NCI-H2081 treated with DMSO at 0.1 percent for 48 hours (cell line): ENCODE measurements at places on chromosomes 12 and 14.
A peak's percentile ranks its signal among the peaks of the same experiment; 100 is the strongest.

DNA sequence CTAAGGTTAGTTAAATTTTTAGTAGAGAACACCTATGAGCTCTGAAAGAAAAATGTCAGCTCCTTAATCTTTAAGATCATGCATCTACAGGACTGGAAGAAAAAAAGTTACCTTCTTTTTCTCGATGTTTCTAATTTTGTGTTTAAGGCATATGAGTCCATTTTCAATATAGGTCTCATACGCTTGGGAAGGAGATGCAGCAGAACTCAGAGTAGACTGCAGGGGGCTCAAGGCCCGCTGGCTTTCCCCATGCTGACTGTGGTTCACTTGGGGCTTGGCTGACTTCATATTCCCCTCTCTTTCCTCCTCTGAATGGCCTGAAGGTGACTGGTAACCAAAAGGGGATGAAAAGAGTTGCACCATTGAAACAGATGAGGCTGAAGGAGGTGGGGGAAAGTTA is 1.5 kb downstream of the CAPRIN2 start:
- DNase-seq = no peak

- no peak for DNase-seq
Measured at GRCh38 chr12:12984149-12984548, 15.9 kb downstream of the HEBP1 start.

- DNase-seq = no peak
Measured at GRCh38 chr12:132078190-132078589, 65.9 kb downstream of the DDX51 start.

DNA sequence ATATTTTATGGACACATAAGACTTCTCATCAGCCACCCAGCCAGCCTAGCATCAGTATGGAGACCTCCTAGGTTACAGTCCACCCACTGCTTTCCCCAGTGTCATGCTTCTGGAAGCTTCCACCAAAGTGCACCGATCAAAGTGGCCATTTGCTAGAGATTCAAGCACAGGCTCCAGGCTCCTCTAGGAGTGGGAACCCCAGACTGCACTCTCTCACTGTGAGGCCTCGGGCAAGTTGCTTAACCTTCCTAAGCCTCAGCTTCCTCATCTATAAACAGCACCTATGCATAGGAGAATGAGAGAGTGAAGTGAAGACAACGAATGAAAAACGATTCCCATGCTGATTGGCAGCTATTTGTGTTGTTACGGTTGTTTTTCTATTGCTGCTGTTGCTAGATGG is 94.4 kb downstream of the DICER1 start:
- DNase-seq = no peak

DNA sequence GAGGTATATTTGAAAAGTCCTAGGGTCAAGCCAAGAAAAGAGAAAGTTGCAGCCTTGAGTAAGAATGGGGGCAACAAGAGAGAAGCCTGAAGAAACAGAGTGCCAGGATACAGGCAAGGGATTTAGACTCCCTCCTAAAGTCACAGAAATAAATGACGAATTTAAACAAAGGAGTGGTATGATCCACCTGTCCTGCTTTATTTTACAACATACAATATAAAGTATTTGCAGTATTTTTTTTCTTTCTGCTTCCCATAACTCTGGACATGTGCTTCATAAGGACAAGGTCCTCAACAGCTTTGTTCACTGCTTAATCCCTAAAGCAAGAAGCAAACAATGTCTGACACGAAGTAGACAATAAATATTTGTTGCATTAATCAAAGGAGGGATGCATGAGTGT is 57.4 kb downstream of the IFNG start:
- DNase-seq = no peak

DNA sequence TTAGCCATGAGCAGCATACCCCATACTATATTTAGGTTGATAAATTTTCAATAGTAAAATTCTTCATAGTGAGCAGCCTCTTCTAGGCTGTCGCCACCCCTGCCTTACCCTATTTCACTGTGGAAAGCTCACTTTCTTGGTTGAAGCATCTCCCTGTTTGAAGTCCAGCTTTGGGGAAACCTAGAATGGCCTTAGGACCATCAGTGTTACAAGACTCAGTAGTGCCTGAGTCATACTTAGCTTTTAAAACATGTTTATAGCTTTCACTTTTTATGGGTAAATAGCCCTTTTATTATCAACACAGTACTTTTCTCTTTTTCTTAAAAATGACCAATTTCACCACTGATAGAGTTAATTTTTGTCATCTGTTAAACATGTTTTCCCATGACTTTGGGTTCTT is 37.1 kb downstream of the FUT8 start:
- no peak for DNase-seq

DNA sequence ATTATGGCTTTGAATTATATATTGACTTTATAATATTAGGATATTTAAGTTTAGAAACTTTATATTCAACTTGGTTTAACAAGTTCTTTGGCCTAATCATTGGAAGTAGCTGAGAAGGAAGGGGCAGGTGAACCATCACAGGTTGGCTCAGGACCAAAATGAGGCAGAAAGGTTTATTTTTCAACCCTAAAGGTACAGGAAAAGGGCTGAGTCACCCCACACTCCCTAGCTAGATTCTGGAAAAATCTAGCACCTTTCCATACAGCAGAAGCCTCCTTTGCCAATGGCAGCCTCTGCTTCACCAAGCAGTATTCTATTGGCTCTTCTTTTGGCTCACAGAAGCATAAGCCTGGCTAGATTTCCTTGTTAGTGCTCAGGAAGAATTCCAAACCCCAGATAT is 19.3 kb upstream of the MED6 start:
- DNase-seq = no peak

GRCh38 chr14:101380940-101381339 is 180.4 kb upstream of the DIO3 start:
- no peak for DNase-seq

GRCh38 chr12:92439420-92439805 is 263.4 kb upstream of the PLEKHG7 start:
- DNase-seq = no peak

GRCh38 chr12:100669922-100670321 is 96.4 kb downstream of the GAS2L3 start:
- no peak for DNase-seq

- DNase-seq = peak; percentile 7
Measured at GRCh38 chr12:13386323-13387039, 190.0 kb downstream of the EMP1 start.

DNA sequence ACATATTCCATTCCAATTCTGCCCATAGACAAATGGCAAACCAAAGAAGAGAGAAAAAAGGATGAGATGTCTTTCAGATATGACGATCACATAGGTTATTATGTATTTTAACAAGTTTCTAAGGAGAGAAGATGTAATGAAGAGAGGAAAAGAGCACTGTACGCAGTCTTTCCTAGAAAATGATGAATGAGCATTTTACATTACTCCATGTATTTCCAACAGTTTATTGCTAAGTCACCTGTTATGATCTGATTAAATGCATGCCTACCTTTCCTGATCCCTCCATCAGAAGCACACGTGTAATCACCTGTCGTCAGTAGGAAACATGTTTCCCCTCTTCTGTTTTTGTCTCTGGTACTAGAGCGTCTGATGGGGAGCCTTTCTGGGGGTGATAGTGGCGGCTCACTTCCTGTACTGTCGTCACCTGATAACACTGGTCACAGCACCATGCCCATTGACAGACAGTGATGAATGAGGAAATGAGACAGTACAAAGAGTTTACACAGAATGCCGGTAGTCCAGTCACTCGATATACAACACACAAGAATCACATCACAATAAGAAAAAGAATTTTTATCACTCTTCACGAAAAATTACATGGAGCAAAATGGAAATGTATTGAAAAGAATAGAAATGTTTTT is 161.6 kb downstream of the KCNC2 start:
- DNase-seq = no peak

DNA sequence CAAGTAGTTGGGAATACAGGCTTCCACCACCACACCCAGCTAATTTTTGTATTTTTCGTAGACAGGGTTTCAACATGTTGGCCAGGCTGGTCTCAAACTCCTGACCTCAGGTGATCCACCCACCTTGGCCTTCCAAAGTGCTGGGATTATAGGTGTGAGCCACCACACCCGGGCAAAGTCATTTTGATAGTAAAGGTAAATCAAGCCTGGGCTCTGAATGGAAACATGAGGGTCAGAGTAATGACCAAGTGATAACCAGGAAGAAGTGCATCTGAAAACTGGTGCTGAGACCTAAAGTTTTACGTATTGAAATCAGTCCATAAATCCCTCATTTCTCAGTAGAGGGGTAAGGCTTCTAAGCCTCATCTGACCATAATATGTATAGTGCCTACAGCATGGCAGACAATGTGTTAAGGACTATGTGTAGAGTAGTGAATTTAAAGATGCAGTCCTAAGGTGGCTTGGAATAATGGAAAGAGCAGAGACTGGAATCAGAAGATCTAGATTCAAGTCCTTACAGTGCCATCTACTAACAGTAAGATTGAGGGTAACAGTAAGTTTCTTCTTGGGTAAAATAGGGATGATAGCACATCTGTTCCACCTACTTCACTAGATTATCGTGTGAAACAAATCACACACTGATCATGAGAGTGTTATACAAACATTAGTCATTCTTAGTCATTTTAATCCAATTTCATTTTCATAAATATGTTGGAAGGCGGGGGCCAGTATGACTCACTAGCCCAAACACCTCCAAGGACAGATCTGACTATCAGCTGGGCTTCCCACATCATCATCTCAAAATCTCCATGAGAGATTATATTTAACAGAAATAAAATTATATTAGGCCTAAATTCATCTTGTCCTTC is 11.2 kb downstream of the MAP4K5 start:
- DNase-seq = no peak

DNA sequence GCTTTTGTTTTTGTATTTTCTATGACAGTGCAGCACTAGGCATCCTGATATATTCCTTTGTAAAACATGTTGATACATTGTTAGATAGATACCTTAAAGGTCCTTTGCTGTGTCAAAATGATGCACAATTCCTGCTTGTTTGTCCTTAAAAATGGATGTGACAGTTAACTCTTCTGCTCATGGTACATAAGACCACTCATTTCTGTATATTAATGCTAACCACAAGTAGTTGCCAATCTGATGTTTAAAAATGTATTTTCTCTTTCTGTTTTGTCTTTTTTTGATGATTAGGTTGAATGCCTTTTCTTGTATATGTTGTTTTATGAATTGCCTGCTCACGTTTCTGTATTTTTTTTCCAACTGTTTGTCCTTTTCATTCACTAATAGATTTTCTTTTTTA is 35.1 kb downstream of the ATF7IP start:
- no peak for DNase-seq

- DNase-seq = no peak
Measured at GRCh38 chr14:55201219-55202101, 10.1 kb upstream of the DLGAP5 start.

GRCh38 chr12:114194066-114194465 is 211.9 kb downstream of the TBX5 start:
- DNase-seq = no peak

- DNase-seq = no peak
Measured at GRCh38 chr14:52446355-52446754, 106.0 kb downstream of the TXNDC16 start.

DNA sequence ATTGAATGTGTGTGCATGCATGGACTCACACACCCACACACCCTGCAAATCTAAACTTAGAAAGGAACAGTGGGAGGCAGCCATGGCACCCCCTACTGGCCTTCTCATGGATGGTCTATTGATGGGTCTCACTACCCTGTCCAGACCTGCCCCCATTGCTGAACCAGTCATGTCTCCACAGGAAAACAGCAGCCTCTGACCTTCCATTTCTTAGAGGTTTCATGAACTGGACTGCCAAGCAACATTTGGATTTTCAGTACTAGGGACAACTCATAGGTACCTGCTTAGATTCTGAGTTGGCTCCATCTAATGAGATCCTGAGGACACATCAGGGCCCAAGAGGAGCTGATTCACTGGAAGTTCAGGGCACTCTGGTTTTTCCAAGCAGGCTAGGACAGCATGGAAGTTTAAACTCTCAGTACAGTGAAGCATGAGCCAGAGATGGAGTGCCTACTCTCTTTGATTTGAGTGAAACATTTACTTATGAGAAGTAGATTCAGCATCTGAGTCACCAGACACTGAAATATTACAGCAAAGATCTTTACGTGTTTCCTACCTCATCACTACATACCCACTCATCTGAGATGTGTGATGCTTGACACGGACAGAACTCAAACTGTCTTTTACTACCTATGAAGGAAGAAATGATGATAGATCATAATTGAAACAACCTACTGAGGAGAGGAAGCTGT is 98.9 kb upstream of the PLEKHG7 start:
- DNase-seq = no peak

DNA sequence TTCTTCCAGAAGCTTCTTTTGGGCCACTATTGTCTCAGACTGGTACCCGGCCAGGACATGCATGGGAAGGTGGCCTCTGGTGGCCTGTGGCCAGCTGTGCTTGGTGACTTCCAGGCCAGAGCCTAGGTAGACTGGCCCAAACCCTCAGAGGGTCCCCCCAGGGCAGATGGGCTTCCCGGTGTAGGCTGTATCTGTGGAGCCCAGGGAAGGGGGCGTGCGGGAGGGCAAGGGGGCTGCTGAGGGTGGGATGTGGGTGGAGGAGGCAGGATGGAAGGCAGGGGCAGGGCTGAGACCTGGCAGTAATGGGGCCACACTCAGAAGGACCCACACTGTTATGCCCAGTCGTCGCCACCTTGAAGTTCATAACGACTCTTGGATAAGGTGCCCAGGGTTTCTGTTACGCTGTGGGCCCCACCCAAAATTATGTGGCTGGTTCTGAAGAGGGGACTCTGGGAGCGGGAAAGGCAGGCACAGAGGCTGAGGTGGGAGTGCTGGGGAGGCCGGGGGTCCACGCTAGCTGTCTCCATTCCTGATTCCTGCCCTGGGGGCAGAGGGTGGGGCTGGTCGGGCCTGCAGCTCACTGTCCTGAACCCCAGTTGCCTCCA is 52.1 kb downstream of the KIF26A start:
- no peak for DNase-seq

GRCh38 chr12:68310370-68310769 is 21.8 kb downstream of the MDM1 start:
- no peak for DNase-seq

DNA sequence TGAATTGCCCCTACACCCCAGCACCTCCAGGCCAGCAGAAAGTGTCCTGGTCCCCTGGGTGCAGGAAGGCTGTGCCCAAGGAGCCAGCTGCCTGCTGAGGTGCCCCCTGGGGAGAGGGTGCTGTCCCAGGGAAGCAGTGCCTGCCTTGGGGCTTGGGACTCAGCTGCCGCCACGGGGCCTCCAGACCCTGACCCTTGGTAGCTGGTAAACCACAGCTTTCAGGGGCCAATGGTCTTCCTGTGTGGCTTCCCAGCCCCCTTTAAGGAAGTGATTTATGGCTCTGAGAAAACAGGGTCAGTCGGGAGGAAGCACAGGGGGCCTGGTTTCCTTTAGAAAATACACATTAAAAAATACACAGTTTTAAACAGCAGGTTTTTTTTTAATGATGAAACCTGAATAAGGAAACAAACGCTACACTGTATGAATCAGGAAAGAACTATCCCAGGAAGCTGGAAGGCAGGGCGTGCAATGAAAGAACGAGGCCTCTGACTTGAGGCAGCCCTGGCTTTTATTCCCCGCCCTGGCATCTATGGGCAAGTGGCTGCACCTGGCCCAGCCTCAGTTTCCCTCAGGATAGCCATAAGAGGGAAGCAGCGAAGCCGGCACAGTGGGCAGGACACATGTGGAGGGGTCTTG is 40.6 kb upstream of the EML1 start:
- no peak for DNase-seq
